ENCODE measurements at places on chromosomes 7 and 10.

- DNase-seq = no peak
Measured at GRCh38 chr10:1137499-1138163, 81.4 kb downstream of the WDR37 start.

DNA sequence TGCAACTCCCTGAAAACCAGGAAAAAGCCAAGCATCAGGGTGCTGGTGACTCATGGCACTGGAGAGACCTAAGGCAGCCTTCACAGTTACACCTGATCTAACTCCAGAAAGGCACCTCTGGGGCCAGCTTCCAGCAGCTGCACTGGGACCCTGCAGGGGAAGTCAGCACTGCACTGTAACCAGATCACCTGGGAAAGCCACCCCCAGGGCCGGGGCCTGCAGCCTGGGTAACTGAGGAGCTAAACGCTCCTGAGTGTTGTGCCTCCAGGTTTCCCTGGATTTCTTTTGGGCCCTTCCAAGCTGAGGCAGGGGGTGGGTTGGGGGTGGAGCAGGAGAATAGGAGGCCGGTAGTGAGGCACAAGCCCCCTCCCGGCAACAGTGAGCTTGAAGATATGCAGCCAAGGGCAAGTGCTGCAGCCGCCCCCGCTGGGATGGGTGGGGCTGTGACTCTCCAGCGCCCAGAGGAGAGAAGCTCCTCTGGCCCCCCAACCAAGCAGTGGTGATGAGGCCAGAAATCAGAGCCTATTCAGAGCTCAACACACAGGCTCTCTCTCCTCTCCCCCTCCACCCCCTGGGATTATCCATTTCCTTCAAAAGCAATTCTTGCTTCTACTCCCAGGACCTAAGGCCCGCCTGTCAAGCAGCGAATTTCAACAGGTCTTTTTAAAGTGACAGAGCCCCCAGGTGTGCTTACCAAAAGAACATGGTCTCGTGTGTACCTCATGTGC, 2.6 kb downstream of the CXCL12 start:
- no peak for DNase-seq

DNA sequence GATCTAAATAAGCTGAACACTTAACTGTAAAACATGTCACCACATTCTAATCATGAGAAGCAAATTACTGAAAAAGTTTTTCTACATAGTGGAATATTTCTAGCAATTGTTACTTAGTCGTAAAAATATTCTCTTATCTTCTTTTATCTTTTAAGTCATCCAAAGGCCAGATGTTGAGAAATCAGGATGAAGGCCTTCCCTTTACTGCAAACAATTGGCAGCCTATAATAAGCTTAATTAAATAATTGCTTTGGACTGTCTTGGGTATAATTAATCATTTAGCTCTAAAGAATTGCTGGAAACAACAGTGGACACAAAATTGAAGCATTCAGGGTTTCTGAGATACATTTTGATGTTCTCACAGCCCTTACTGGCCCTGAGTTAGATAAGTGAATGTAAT, 226.5 kb downstream of the FANK1 start:
- DNase-seq = no peak

DNA sequence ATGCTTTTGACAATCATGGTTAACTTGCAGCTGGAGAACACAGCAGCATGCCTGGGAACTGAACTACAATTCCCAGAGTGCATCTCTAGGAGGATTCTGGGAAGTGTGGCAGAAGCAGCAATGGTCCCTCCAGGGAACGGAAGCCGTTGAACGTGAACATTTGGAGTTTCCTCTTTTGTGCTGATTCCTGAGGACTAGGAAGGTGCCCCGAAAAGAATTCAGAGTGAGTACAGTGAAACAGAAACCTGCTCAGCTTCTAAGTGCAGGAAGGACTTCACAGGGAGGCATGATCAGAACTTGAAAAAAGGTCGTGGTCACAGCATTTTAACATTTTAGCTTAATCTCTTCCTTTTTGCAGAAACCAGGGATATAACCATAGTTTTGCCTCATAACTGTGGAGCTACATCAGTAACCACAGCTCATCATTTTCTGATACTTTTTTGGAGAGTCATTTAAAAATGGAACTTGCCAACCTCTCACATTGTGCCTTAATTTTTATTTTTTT, at the start of gene NUDT13:
NUDT13 (plus strand) TSS at position 111 of the 505 bp plus-strand sequence. CDS start 3,911 bp downstream, outside the sequence.
- DNase-seq = peak; percentile 65

DNA sequence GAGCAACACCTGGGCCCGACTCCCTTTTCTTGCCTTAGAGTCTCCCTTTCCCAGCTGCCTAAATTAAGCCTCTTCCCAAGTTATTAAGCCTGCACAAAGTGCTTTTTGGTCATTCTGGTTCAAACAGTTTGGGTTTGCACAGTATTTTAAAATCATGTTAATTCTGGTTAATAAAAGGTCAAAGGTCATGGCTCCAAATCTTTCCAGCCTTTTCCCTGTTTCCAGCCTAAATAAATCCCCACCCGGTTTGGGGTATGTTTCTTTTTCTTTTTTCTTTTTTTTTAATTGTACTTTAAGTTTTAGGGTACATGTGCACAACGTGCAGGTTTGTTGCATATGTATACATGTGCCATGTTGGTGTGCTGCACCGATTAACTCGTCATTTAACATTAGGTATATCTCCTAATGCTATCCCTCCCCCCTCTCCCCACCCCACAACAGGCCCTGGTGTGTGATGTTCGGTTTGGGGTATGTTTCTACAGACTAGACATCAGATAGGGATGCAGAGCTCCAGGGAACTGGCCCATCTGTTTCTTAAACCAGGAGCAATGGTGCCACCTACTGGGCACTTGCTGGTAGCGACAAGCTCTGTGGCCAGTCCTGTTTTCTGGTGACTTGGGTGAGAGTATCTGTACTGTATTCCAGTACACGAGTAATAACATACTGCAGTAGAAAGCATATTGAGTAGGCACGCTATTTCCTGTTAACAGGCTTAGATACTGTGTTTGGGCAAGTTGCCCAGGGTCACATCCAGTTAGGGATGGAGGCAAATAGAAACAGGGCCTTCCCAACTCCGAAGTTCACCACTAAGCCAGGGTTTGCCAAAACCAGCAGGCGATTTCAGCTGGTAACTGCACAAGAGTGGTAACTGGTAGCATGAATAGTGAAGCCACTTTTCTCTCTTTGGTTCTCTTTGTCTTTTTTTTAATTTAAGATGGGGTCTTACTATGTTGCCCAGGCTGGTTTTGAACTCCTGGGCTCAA, 60.6 kb upstream of the TRIM8 start:
- DNase-seq = peak; percentile 94

- DNase-seq = no peak
Measured at GRCh38 chr7:92837000-92837749, 802 bp upstream of the CDK6 start.

- no peak for DNase-seq
Measured at GRCh38 chr10:34222359-34222758, 592.7 kb downstream of the PARD3 start.

GRCh38 chr7:15459018-15459615, 102.7 kb downstream of the AGMO start:
- DNase-seq = no peak

DNA sequence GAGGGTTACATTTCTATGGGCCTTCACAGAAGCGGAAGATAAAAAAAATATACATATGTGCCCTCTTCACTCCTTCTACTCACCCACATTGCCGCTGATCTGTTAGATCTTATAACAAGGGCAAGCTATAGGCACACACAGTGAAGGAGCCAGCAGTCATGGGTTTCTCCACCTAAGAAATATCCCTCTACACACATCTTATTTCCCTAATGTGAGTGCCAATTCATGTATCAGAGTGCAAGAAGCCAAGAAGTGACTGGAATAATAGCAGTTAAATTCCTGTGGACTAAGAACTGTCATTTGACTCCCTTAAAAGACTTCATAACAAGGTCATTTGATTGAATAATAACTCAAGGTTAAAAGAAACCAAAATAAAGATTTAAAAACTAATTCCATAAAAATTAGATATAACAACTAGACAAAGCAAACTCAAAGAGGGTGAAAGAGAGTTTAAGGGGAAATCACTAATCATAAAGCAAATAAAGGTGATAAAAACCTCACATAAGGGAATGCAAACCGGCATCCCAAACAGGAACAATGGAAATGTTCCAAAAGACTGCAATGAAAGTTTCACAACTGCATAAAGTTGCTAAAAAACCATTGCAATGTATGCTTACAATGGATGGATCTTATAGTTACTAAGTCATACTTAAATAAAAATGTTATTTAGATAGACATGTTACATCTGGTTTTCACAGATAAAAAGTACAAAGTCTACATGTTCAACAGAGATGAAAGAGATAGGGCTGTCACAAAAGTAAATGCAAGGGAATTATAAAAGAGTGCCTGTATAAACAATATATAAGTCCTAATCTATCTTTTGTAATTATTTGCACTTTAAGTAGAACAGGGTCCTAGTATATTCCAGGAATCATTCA, 42.8 kb downstream of the ARHGAP21 start:
- DNase-seq = no peak

DNA sequence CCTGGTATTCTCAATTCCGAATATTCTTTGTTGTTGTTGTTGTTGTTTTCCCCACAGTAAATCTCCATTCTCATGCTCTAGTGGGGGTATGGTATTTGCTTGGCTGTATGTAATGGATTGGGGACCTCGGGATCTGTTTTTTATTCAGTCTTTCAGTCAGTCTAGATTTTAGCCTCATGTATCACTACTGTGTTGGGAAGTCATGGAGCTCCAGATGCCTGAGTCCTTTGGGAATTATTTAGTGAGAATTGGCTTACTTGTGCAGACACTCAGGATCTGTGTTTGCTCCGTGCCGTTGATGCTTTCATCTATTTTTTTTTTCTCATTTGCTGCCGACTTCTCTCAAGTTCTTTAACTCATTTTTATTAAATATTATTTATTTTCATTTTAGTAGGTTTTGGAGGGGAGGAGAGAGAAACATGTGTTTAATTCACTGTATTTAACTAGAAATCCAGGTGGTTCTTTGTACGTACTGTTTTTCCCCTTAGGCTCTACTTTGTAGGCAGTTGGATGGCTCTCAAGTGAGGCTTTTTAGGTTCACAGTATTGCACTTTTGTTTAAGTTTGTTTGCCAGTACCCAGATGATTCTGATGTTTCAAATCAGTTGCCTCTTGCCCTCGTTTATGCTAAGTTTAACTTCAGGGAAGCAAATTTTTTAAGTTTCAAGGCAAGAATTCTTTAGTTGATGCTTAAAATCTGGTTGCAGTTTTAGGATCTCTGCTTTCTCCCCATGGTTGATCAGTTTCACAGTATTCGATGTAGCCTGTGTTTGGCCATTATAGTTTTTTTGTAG, 36.9 kb downstream of the ZNRF2 start:
- no peak for DNase-seq

DNA sequence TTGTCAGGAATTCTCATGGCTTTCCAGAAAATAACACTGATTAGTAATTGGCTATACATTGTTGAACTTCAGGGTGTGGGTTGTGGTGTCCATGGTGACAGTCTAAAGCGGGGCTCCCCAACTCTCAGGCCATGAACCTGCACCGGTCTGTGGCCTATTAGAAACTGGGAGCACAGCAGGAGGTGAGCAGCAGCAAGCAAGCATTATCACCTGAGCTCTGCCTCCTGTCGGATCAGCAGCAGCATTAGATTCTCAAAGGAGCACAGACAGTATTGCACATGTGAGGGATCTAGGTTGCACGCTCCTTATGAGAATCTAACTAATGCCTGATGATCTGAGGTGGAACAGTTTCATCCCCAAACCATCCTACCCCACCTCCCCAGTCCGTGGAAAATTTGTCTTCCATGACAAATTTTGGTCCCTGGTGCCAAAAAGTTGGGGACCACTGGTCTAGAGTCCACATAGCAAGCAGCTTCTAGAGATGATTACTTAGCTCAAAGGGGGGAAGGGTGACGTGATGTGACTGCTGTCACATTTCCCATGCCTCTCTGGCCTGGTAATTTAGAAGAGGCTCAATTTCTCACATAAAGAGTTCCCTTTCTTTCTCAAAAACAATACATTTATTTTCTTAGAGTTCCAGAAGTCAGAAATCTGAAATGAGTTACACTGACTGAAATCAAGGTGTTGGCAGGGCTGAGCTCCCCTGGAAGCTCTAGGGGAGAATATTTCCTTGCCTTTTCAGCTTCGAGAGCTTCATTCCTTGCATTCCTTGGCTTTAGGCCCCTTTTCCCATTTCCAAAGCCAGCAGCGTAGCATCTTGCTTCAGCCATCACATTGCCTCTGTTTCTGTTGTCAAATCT, 17.6 kb upstream of the FAM221A start:
- no peak for DNase-seq

GRCh38 chr7:102992938-102993717, 80.3 kb downstream of the LRRC17 start:
- DNase-seq = no peak

GRCh38 chr7:30163231-30163894, 28.6 kb downstream of the MTURN start:
- peak; percentile 58 for DNase-seq

GRCh38 chr7:140005341-140005740, 57.4 kb downstream of the PARP12 start:
- no peak for DNase-seq

GRCh38 chr10:67473850-67474633, 222.0 kb downstream of the CTNNA3 start:
- DNase-seq = no peak

DNA sequence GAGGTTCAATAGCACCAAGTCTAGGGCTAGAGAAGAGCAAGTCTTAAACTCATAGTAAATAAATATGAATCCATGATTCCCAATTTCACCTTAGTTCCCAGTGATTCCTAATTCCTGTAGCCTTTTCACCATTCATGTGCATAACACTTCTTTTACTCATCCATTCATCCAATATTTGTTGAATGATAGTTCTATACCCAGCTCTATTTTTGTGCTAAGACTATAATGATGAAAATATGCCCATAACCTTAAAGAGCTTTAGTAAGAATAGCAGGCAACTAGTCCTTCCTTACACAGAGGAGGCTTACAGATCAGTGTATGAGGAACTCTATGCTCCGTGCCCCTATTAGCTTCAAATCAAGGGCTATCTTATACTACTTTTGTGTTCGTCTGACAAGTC, 280.2 kb upstream of the CHRM2 start:
- no peak for DNase-seq

DNA sequence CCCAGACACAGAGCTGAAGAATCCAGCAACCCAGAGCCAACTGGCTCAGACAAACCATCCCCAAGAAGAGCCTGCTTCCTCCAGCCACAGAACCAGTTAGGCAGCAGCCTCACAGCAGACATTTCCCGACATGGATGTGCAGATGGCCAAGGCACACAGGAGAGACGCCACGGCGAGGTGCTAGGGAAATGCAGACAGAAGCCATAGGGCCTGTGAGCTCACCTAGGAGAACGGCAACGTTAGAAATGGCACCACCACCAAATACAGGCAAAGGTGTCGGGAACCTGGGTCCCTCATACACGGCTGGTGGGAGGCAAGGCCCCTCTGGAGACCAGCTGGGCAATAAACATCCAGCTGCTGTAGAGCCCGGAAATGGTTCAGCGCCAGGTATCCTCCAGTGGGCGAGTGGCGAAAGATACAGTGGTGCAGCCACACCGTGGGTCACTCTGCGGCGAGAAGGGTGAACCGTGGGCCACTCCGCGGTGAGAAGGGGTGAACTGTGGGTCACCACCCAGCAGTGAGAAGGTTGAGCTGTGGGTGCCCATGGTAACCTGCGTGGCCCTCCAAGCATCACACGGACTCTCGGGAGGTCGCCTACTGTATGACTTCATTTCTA, 31.2 kb downstream of the JAKMIP3 start:
- DNase-seq = no peak

All from activated naive CD4-positive, alpha-beta T cell treated with anti-CD3 and anti-CD28 coated beads for 36 hours (primary cell).